Activated T-cell treated with anti-CD3 and anti-CD28 coated beads for 1 hour (primary cell): ENCODE measurements at places on chromosomes 3 and 15.

DNA sequence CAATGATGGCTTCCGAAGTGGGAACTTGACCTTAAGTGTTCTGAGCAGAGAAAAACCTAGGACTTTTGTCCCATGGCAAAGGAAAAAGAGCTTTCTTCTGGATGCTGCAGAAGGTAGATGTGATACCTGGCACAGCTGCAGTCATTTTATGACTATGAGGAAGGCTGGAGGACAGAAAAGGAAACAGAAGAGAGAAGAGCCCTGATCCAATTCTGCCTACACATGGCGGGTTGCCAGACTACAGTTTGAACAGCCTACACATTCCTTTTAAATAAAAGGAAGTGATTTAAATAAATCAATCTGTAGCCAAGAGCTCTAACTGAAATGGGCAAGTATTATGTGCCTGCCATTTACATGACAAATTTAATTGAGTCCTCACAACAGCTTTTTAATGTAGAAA is 43.6 kb upstream of the CHRNB4 start:
- DNase-seq: no peak

DNA sequence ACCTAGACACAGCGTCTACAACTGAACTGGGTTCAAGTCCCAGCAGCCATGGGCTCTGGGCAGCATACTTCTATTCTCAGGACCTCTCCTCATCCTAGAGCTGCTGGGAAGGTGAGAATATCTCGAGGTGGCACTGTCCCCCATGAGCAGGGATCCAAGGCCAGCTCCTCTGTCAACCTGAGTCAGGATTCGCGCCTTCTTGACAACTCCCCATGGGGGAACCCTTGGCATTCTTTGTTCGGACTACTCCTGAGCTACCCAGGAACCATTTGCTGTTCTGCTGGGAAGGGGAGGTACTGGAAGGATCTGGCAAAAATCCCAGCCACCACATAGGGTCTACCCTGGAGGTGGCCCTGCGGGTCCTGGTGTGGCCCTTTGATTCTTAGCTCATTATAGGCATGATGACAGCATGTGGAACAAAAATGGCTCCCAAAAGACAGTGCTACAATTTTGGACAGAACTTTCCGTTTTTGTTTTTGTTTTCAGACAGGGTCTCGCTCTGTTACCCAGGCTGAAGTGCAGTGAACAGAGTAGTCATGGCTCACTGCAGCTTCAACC is 22.3 kb downstream of the PLXNB1 start:
- DNase-seq: no peak

DNA sequence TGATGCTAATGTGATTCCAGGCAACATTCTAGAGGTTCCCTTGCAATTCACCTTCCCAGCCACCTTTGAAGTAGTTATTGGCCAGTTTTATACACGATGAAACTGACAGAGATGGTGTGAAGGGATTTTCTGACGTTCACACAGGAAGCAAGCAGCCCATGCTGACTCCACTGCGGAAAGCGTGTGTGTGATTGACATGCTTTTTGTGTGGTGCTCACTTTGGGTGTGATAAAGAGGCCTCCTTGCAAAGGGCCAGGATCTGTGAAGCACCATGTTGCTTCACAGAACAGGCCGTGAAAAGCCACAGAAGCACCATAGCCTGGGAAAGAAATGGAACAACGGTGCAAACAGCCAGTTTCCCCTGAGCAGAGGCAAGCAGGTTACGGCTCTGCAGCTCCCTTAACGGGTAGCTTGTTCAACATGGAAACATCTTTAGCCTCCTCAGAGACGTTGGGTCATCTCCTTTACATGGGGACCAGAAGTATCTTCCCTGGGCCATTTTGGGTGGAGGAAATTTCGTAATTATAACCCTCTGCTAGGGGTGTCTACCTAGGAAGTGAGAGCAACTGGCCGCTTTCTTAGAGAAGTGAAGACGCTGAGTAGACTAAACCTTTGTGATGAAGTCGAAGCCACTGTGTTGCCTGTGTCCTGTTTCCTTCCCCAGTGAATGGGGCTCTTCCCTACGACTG is 108.5 kb downstream of the APBA2 start:
- no peak for DNase-seq

DNA sequence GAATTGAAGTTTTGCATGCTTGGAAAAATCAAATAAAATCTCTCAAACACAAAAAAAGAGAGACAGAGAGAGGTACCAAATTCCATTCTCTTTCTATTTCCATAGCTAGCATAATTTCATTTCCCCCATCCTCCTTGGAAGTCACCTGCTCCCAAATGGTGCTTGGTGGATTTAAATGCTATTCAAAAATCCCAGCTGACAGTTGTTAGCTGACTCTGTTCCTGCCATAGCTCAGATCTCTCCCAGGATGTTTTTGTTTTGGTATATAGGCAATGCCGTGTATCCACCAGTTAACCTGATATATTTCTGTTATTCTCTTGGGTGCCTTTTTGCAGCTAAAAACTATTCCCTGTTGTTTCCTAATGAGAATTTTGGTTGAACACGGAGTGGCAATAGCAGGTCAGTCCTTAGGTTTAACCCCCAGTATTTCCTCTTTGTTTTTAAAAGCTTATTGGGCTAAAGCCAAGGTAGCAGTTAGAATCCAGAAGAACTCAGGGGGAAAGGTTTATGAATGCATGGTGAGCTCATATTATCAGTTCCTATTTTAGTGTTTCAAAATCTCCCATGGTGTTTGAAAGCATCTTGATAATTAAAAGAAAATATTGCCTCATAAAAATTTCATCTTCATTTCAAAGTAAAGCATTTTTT is 240.0 kb upstream of the GBE1 start:
- no peak for DNase-seq

GRCh38 chr15:101116681-101116976 is 135.2 kb downstream of the CHSY1 start:
- no peak for DNase-seq

DNA sequence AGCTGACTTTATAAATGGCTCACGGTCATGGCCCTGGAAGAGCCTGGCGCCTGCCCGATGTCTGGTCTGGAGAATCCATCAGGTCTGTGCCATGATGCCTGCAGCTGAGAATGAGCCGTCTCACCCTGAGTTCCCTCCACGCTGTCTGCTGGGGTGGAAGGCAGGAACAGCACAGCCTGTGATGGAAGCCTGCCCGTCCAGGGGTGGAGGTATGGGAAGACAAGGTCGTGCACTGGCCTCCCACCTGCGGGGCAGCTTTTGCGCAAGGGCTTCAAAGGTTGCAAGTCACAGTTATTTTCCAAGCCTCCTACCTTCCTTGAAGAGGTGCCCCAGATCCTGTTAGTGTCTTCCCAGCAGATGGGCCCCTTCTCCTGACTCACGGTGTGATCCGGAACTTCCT is 275.5 kb downstream of the FAM43A start:
- no peak for DNase-seq

GRCh38 chr3:188082031-188082430 is 71.9 kb upstream of the LPP start:
- DNase-seq: no peak

DNA sequence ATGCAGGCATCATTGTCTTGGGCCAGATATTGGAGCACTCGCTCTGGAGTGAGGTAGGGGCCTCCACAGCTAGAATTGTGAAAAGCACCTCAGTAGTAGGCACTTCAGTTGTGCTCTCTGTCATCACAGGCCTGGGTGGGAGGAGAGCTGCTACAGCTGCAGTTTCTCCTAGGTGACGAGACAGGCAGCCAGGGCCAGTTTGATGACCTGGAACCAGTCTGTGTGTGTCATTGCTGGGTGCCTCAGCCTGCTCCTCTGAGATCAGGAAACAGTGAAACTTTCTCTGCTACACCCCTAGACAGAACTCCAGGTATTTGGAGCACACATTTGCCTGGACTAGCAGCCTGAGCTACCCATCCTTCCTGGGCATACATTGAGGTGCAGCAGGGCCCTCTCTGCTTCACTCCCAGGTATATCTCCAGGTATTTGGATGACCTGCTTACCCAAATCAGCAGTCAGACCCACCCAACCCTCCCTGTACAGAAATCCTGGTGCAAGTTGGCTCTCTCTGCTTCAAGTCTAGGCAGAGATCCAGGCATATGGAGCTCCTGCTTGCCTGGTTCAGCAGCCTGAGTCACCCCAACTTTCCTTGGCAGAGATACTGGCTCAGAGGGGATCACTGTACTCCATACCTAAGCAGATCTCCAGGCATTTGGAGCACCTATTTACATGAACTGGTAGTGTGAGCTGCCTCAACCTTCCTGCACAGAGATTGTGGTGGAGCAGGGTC is 54.3 kb upstream of the SGO1 start:
- DNase-seq: no peak

DNA sequence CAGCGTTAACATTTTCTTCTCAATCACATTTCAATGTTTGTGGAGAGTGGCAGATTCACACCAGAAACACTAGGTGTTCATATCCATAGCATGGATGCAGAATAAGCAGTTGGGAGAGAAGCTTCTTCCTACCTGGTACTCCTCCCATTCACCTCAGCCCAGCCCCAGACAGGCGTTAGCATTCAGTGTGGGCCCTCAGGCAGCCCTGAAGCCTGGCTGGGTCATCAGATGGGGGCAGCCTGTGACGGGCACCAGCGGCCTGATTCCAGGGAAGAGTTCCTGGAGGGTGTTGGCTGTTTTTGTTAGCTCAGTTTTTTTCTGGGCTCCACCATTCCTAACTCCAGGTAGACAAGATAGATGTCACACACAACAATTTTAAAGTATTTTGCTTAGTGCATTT is 31.1 kb downstream of the APH1B start:
- no peak for DNase-seq

DNA sequence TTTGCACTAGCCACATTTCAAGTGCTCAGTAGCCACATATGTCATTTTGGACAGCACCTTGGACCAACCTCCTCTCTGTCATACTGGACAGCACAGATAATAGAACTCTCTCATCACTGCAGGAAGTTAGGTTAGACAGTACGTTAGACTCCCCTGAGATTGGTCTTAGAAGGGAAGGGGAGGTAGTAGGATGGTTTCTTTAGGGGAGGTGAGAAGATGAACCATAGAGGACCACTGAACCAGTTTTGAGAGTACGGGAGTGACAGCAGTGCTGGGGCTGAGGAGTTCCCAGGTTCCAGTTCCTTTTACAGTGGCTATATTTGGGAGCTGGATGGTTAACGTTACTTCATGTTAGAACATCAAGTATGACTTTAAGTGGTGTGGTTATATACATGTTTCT is 7.8 kb downstream of the LRCH3 start:
- no peak for DNase-seq

GRCh38 chr3:197680955-197681521 is 55.7 kb downstream of the RUBCN start:
- DNase-seq: no peak

- no peak for DNase-seq
Observed at GRCh38 chr15:25481208-25481859, 42.5 kb upstream of the UBE3A start.

DNA sequence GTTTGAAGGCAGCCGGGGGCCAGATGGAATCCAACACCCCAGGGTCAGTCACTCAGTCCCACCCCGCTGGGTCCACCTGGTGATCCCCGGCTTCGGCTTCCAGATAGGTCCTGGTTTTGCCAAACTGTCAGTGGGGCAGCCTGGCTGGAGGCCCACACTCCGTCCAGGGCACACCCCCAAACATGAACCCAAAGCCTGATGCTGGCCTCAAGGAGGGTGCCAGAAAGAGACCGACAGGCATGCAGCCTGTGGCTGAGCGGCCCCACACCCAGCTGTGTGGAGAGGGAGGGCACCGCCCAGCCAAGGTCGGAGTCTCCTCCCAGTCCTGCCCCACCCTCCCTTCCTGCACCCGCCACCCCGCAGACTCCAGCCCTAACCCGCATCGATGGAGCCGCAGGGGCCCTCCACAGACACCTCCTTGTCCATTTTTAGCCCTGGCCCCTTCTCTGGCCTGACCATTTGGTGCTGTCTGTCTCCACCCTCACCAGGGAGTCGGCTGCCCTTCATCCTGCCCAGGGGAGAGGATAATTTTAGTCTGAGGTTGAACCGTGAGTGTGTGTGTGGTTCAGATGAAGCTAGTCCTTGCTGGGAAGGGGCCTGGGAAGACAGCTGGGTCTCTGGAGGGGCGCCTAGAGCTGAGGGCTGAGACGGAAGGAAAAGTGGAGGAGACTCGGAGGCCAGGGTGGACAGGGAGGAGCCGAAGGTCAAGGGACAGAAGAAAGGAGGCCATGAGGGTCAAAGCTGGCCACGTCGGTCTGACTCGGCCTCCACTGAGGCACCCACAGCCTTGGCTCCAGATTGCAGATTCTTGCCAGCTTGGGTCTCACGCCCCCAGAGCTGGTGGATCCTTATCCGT is 23.1 kb downstream of the TNK2 start:
- no peak for DNase-seq

GRCh38 chr3:149603126-149604074 is 54.4 kb downstream of the WWTR1 start:
- DNase-seq: no peak

- no peak for DNase-seq
Observed at GRCh38 chr15:76328958-76329357, 7.6 kb upstream of the ISL2 start.

DNA sequence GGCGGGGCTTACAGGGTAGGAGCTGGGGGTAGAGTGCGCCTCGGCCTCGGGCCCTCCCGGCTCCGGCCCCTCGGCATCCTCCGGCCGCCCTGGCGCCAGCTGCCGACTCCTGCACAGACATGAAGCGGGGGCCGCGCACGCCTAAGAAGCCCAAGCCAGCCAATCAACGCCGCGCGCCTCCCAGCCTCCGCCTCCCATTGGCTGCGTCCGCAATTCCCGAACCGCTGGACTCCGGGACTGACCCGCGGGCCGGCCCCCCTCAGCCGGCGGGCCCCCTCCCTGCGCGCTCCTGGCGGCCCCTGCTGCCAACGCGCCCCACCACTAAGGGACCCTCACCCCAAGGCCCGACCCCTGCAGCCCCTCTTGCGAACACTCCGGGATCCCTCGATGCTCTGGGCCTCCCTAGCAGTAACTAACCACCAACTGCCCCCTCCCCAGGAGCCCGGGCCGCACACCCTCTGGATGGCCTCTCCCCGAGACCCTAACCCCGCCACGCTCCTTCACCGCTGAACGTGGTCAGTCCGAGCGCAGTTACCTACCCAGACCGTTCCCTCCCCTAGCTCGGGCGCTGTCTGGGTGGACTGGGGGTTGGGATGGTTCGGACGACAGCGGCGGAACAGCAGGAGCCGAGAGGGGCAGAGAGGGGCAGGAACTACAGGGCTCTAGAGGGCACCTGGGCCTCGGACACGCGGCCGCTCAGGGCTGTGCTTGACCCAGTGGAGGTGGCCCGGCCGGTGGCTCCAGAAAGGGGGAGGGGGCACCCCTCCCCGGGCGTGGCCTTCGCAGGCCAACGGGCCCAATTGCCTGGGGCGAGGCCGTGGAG is 5.0 kb downstream of the GATA2 start:
- no peak for DNase-seq

- no peak for DNase-seq
Observed at GRCh38 chr3:152496286-152496685, 227.6 kb downstream of the MBNL1 start.

- DNase-seq: no peak
Observed at GRCh38 chr3:72112435-72112834, 327.5 kb upstream of the PROK2 start.

GRCh38 chr3:102529452-102529851 is 94.6 kb downstream of the ZPLD1 start:
- DNase-seq: no peak

GRCh38 chr15:47184003-47184907 is 533.0 kb upstream of the SEMA6D start:
- DNase-seq: no peak

- no peak for DNase-seq
Observed at GRCh38 chr3:185631508-185632206, 45.6 kb downstream of the SENP2 start.
